ENCODE measurements at places on chromosomes 7 and 10. TPM values are rescaled to one million over a fixed set of nuclear protein-coding genes. Genes with fewer than 3 reads are reported as not detected.
A peak's percentile ranks its signal among the peaks of the same experiment; 100 is the strongest.

- H3K4me3 ChIP-seq: no peak overlapping the region
- H3K27ac ChIP-seq: no peak overlapping the region
- no peaks in the 10 kb centered on the region for H3K4me1 ChIP-seq
These were observed 633.9 kb upstream of the POT1 start for GRCh38 chr7:125563557-125563956.

C7orf57 gene
- not detected for total RNA-seq

CASTOR2 gene
- total RNA-seq: 44.5 TPM

ADAM12 gene
- 13.3 TPM for total RNA-seq

DNA sequence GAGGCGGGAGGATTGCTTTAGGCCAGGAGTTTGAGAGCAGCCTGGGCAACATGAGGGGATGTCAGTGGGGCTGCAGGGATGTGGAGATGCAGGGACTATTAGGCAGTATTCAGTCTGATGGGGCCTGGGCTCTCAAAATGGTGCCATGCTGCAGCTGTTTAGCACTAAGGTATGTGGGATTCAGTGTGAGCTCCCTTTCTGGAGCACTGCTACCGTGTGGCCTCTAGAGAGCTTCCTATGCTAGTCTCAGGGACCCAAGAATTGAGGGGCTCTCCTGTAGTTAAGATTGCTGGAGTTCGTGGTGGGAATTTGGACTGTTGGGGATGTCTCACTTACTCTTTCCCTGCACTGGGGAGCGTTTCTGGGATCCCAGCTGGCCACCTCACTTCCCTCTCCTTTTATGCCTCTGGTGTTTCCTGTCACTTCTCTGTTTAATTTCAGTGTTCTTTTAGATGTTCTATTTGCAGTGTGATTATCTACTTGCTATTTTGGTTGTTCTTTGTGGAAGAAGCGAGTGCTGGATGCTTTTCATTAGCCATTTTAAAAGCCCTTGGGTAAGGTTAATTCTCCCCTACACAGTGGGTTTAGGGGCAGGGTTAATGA lies 23.4 kb downstream of the LSMEM1 start:
- H3K4me1 ChIP-seq: peaks cover 28% of the 10 kb centered on the region
- no peak overlapping the region for H3K4me3 ChIP-seq
- no peaks in the 10 kb centered on the region for H3K27me3 ChIP-seq

DNA sequence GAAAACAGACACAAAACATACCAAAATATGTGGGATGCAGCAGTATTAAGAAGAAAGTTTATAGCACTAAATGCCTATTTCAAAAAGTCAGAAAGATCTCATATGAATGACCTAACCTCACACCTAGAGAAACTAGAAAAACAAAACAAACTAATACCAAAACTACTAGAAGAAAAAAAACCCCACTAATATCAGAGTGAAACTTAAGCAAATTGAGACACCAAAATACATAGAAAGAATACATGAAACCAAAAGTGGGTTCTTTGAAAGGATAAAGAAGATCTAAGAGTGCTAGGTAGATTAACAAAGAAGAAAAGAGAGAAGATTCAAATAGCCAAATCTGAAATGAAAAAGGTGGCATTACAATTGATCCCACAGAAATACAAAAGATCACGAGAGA lies 494.1 kb downstream of the SH2D4B start:
- H3K4me3 ChIP-seq: no peak overlapping the region
- H3K4me1 ChIP-seq: no peaks in the 10 kb centered on the region
- no peak overlapping the region for H3K27ac ChIP-seq
- no peak for DNase-seq
- peaks cover 5% of the 10 kb centered on the region for H3K27me3 ChIP-seq

C7orf33 gene
- total RNA-seq: not detected

DNA sequence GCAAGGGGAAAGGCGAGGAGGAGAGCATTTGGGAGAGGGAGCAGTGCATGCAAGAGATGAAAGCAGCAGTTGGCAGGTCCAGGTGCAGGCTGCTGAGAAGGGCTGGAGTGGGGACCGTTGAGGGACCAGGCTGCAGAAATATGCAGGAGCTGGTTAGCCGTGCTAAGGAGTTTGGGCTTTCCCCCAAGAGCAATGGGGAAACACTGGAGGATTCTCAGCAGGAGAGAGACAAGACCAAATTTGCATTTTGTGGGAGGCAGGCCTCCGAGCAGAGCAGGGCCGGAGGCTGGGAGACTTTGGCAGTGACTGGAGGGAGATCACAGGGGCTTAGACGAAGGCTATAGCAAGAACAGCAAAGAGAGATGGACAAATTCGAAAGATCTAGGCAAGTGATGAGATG lies 11.8 kb downstream of the BTBD16 start:
- peaks cover 11% of the 10 kb centered on the region for H3K27me3 ChIP-seq
- no peak overlapping the region for H3K4me3 ChIP-seq
- no peaks in the 10 kb centered on the region for H3K36me3 ChIP-seq
- H3K27ac ChIP-seq: no peak overlapping the region
- no peak for DNase-seq

LMOD2 gene
- total RNA-seq: not detected

GRCh38 chr7:69204943-69205342 lies 393.3 kb upstream of the AUTS2 start:
- peaks cover 5% of the 10 kb centered on the region for H3K4me1 ChIP-seq
- no peaks in the 10 kb centered on the region for H3K36me3 ChIP-seq
- H3K27ac ChIP-seq: no peak overlapping the region
- H3K4me3 ChIP-seq: no peak overlapping the region

PCLO gene
- 6.0 TPM for total RNA-seq

DNA sequence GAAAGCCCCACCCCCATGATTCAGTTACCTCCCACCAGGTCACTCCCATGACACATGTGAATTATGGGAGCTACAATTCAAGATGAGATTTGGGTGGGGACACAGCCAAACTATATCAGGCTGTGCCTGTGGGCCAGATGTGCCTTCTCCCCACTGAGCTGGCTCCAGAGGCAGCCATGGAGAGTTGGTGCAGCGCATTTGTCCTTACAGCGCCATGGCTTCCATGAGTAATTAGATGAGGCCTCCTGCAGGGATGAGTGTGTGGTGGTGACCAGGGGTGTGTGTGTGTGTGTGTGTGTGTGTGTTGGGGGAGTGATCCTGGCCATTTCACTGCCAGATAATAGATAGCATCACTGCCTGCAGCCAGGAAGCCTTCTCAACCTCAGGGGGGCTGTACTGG lies 94.6 kb downstream of the FANK1 start:
- H3K4me1 ChIP-seq: peaks cover 8% of the 10 kb centered on the region
- H3K27ac ChIP-seq: no peak overlapping the region
- H3K4me3 ChIP-seq: no peak overlapping the region

- H3K36me3 ChIP-seq: peaks cover 4% of the 10 kb centered on the region
- H3K4me1 ChIP-seq: peaks cover 27% of the 10 kb centered on the region
- no peaks in the 10 kb centered on the region for H3K27me3 ChIP-seq
- H3K27ac ChIP-seq: peak overlapping the region; percentile 100
These were observed 2.0 kb upstream of the KLF6 start for GRCh38 chr10:3787016-3787400.

GRCh38 chr10:14588084-14588937 lies 186.4 kb downstream of the FAM107B start:
- H3K27me3 ChIP-seq: no peaks in the 10 kb centered on the region
- peaks cover 13% of the 10 kb centered on the region for H3K4me1 ChIP-seq
- H3K4me3 ChIP-seq: no peak overlapping the region

DNA sequence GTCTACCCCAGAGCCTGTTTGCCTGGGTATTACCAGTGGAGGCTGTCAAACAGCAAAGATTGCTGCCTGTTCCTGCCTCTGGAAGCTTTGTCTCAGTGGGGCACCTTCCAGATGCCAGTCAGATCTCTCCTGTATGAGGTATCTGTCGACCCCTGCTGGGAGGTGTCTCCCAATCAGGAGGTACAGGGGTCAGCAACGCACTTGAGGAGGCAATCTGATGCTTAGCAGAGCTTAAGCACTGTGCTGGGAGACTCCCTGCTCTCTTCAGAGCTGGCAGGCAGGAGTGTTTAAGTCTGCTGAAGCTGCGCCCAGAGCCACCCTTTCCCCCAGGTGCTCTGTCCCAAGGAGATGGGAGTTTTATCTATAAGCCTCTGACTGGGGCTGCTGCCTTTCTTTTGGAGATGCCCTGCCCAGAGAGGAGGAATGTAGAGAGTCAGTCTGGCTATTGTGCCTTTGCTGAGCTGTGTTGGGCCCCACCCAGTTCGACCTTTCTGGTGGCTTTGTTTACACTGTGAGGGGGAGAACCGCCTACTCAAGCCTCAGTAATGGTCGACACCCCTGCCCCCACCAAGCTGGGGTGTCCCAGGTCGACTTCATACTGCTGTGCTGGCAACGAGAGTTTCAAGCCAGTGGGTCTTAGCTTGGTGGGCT lies 62.2 kb downstream of the PPP1R9A start:
- DNase-seq: no peak
- peaks cover 35% of the 10 kb centered on the region for H3K36me3 ChIP-seq
- H3K4me1 ChIP-seq: peaks cover 27% of the 10 kb centered on the region
- H3K27ac ChIP-seq: no peak overlapping the region
- H3K4me3 ChIP-seq: no peak overlapping the region

AKR1C4 gene
- total RNA-seq: not detected

GIMAP4 gene
- not detected for total RNA-seq

MKX gene
- not detected for total RNA-seq

DNA sequence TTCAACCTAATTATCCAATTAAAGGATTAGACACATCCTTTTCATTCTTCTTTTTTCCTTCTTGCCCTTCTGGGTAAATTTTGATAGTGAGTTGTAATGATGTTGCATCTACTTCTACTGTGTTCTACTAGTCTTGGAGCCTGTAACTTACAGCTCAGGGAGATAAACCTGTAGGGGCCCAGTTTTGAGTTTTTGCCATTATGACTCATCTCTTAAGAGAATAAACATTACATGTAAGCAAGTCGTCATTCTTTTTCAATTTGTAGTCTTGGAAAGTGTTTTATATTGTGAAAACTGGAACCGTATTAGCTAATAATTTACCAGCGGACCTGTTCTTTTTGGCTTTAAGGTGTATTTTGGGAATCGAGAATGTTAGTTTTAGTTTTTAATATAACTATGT lies 89.7 kb upstream of the RPA3 start:
- peaks cover 9% of the 10 kb centered on the region for H3K4me1 ChIP-seq
- H3K27me3 ChIP-seq: no peaks in the 10 kb centered on the region
- no peak for DNase-seq
- no peak overlapping the region for H3K4me3 ChIP-seq
- no peaks in the 10 kb centered on the region for H3K36me3 ChIP-seq
- H3K27ac ChIP-seq: no peak overlapping the region

MAGI2 gene
- total RNA-seq: 36.9 TPM

- H3K36me3 ChIP-seq: no peaks in the 10 kb centered on the region
- H3K4me1 ChIP-seq: peaks cover 20% of the 10 kb centered on the region
- no peak for DNase-seq
- no peaks in the 10 kb centered on the region for H3K27me3 ChIP-seq
- no peak overlapping the region for H3K4me3 ChIP-seq
These were observed 127.7 kb downstream of the CDK14 start for GRCh38 chr7:90723866-90724265.

NYAP1 gene
- total RNA-seq: 8.2 TPM

GRCh38 chr7:2993868-2994267 lies 49.8 kb downstream of the CARD11 start:
- no peaks in the 10 kb centered on the region for H3K27me3 ChIP-seq
- H3K36me3 ChIP-seq: peaks cover 12% of the 10 kb centered on the region
- no peak for DNase-seq
- H3K4me1 ChIP-seq: no peaks in the 10 kb centered on the region
- H3K4me3 ChIP-seq: no peak overlapping the region
- no peak overlapping the region for H3K27ac ChIP-seq

GRCh38 chr10:78401624-78402367 lies 368.1 kb downstream of the RPS24 start:
- no peaks in the 10 kb centered on the region for H3K27me3 ChIP-seq
- peak overlapping the region; percentile 71 for H3K27ac ChIP-seq
- no peak for DNase-seq
- no peaks in the 10 kb centered on the region for H3K36me3 ChIP-seq
- no peak overlapping the region for H3K4me3 ChIP-seq

PRPS1L1 gene
- total RNA-seq: not detected

GRCh38 chr7:34036051-34036920 lies 130.9 kb downstream of the BMPER start:
- H3K36me3 ChIP-seq: no peaks in the 10 kb centered on the region
- no peak for DNase-seq
- H3K4me1 ChIP-seq: peaks cover 21% of the 10 kb centered on the region
- H3K27me3 ChIP-seq: no peaks in the 10 kb centered on the region
- no peak overlapping the region for H3K4me3 ChIP-seq

- H3K4me3 ChIP-seq: no peak overlapping the region
- no peaks in the 10 kb centered on the region for H3K4me1 ChIP-seq
- H3K36me3 ChIP-seq: no peaks in the 10 kb centered on the region
- H3K27ac ChIP-seq: no peak overlapping the region
These were observed 240.2 kb upstream of the CNTNAP2 start for GRCh38 chr7:145876376-145876775.

ZP3 gene
- total RNA-seq: not detected

DNA sequence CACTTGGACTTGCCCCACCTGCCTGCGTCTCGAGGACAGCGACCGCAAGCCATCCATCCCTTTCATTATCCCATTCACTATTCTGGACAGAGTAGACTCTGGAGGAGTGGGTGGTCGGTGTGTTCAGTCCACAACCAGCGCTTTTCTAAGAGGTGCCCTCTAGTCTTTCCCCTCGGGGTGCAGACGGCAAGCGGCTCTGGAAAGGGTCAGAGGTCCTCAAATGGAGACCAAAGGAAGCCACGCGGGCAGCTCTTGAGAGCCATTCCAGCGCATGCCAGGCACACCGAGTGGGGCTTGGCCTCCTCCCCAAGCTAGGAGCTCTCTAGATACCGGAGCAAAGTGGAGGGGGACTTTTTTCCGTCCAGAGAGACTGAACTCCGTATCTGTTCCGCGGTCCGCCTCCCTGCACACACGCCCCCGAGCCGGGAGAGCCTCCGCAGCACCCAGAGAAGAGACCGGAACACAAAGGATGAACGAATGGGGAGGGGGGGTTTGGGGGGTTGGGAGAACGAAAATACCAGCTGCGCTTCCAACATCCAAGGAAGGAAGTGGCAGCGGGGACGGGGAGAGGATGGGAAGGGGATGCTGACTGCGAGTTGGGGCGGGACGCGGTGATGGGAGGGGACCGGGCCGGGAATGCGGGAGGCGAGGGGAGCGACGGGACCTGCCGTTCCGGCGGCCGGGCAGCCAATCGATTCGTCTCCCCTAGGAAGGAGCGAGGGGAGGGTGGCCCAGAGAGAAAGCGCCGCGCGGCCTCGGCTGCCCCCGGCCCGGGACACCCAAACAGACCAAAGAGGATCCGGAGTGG lies 515 bp downstream of the GSDME start:
- H3K27ac ChIP-seq: peak overlapping the region; percentile 80
- peaks cover 14% of the 10 kb centered on the region for H3K4me1 ChIP-seq
- DNase-seq: peak; percentile 67
- H3K27me3 ChIP-seq: peaks cover 49% of the 10 kb centered on the region
- H3K36me3 ChIP-seq: no peaks in the 10 kb centered on the region

STOX1 gene
- 2.5 TPM for total RNA-seq

DNA sequence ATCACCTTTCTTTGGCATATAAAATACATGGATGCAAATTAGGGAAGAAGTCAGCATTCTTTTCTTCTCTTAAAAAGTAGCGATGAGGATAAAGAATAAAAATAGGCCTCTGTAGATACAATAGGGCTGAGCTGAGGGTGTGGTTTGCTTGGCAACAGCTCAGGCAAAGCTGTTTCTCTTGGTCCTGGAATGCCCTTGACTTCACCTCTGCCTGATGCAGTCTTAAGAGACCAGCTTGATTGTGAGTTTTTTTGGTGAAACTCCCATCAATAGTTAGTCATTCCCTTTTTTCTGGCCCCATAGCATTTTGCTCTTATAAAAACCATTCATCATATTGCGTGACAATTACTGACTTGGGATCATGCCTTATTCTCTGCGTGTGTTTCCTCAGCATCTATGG lies 42.1 kb upstream of the MKLN1 start:
- H3K4me3 ChIP-seq: no peak overlapping the region
- no peaks in the 10 kb centered on the region for H3K4me1 ChIP-seq
- no peak overlapping the region for H3K27ac ChIP-seq
- no peaks in the 10 kb centered on the region for H3K36me3 ChIP-seq
- DNase-seq: no peak

All from mesothelial cell of epicardium (in vitro differentiated cells).